Jurkat, Clone E6-1 (cell line): ENCODE measurements at places on chromosomes 1 and 21.

DNA sequence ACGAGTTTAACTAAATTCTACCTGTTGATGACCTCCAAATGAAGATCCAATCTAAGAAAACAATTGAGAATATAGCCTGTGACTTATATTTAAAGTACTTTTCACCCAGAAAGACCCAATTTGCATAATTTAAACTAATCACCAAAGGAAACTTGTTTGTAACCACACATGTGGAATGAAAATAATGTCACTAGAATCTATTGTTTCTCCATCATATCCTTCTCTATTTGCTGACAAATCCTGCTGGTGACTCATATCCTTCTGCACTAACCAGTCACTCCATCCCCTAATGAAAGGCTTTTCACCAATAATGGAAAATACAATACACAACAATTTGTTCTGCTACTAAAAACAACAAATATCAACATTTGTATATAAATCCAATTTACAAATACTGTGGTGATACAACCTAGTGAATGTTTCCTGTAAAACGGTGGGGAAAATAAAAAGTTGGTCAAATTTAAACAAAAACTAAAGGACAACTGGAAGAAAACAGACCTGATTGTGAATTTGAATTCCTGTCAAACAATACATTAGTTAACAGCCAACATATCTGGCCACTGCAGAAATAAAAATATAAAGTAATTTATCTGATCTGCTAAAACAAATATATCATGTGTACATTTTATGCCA lies 6.5 kb downstream of the PTP4A2 start:
- no peak for DNase-seq

DNA sequence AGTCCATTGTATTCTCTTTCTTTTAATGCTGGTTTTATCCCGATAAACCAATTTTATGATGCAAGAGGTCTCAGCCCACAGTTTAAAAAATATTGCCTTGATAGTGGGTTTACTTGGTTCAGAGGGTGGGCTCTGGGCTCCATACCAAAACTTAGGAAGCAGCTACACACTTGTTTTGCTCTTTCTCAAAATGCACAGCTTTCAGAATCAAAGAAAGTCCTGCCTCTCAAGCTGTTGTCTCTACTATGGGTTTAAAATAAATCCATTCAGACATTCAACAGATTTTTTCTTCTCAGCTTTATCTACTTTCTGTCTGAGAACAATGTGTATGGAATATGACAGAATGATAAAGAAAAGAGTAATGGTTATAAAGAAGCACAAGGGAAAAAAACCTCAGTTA lies 14.8 kb upstream of the HHAT start:
- DNase-seq, result no peak

DNA sequence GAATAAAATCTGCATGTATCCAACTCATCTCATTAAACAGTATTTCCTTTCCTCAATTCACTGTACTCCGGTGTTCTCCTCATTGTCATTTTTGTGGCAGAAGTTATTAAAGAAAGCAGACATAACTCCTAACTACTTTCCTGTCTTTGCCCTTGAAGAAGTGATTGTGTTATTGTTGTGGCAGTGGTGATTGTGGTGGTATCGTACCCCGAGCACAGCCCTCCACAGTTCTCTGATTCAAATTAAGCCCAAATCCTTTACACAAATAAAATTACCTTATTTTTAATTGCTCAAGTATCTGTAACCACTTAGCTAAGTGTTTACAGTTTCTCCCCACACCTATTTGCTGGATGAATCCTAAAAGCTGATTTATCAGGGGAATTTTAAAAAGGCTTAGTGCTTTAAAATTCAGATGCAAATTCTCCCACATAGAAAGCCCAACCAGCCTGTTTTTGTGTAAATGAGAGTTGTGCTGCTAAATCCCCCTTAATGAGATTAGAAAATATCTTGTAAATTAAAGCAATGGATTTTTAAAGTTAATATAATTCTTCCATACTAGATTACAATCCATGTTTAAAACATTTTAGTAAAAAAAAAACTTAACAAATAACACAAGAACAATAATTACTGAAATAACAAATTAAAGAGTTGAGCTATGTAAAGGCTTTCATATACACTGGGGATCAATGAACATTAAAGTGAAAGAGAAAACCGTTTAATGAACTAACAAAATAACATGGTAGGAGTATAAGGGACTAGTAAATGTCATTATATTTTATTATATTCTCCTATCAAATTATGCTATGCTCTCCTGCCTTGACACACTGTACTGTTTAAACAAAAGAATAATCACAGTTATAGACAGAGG lies 259.0 kb downstream of the NEGR1 start:
- DNase-seq, result no peak

- DNase-seq, result no peak
Observed at GRCh38 chr1:160398823-160399222, 1.5 kb upstream of the VANGL2 start.

GRCh38 chr1:67192902-67193301 lies 26.6 kb downstream of the IL23R start:
- no peak for DNase-seq
